ENCODE measurements at places on chromosomes 1 and 21.

- no peak for DNase-seq
These were observed 45.1 kb upstream of the EPS15 start for GRCh38 chr1:51564124-51564523.

- DNase-seq = no peak
These were observed 250.8 kb downstream of the KCNJ6 start for GRCh38 chr21:37665230-37666024.

GRCh38 chr1:206422525-206422924 lies 47.8 kb upstream of the IKBKE start:
- DNase-seq = no peak

GRCh38 chr1:43547538-43548072 lies 16.9 kb downstream of the PTPRF start:
- DNase-seq = peak; percentile 94

DNA sequence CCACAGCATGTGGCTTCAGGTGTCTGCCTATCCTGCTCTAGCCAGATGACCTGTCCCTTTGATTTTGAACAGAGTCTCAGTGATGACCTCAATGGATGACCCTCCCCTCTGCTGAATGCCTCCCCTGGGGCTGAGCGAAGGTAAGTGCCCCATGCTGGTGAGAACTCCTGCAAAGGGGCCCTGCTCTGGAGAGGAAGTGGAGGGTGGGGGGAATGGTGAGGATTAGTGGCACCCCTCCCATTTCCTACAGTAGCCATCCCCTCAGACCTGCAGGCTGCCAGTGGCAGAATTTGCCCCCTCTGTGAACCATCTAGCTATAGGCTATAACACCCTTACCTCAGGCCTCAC lies 3.7 kb upstream of the PMVK start:
- no peak for DNase-seq

DNA sequence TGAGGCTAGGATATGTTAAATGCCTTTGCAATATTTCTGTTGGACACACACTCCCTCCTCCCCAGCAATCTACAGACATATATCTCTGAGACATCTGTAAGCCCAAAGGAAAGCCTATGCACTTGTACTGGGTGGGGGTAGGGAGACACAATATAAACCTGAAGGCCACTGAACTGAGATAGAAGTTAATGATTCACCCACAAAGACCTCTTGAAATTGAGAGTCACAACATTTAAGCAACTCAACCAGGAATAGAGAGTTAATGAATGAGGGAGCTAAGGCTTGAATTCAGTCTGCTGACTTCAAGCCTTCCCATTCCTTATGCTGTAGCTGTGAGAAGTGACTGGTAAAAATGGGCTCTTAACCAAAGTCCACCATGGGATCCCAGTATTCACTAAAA lies 5.0 kb downstream of the OR10J1 start:
- no peak for DNase-seq

- no peak for DNase-seq
These were observed 3.1 kb upstream of the EGLN1 start for GRCh38 chr1:231424950-231425805.

- DNase-seq = no peak
These were observed 608 bp downstream of the SNRNP40 start for GRCh38 chr1:31295874-31296485.

GRCh38 chr1:172220376-172220775 lies 200.1 kb upstream of the C1orf105 start:
- peak; percentile 12 for DNase-seq

DNA sequence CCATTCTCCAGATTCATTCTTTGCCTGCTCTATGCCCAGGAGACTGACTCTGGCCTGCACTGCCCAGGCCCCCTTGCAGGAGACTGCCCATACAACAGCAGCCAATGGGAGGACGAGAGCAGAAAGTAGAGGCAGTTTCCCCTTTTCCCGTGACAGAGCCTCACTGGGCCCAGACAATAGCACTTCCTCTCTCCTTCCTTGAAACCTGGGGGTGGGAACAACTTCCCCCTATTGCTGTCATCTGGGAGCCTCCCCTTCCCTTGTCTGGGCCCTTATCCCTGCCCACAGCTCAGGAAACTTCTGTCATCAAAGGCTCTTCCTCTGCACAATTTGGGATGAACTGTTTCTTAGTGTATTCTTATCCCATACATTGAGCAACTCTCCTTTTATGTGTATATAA lies 60.8 kb upstream of the KCNJ15 start:
- DNase-seq = no peak

DNA sequence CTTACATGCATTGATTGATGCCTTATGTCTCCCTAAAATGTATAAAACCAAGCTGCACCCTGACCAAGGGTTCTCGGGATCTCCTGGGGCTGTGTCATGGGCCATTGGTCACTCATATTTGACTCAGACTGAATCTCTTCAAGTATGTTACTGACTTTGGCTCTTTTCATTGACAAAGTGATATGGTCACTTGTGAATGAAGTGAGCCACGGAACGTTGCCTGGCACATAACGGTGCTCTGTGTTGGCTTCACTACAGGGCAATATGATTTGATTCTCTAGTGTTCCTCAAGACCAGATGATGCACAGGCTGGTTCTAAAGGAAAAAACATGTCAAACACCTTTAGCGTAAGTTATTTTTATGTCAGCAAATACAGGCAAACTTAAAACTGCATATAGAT lies 11.4 kb upstream of the IL10RB start:
- no peak for DNase-seq

DNA sequence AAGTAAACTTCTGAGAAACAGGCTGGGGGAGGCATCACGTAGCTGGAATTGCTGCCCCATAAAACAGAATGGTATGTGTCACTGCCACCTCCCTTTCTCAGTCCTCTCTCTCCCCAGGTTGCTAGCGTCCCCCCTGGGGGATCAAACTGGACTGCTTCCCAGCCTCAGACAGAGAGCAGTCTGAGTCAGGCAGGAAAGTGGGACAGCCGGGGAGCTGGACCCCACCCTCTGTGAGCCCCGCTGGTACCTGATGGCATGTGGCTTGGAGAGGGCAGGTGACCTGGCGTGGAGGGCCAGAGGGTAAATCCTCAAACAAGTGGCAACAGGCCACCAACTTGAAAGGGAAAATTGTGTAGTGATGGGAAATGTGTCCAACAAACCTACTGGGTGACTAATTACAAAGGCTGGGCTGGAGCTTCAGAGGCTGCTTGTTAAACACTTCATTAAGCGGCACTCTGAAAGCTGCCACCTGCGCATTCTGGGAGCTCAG lies 1.0 kb upstream of the SFN start:
- DNase-seq = no peak

GRCh38 chr1:231395998-231396390 lies 26.1 kb downstream of the EGLN1 start:
- no peak for DNase-seq

- DNase-seq = no peak
These were observed 919 bp downstream of the CHI3L1 start for GRCh38 chr1:203185585-203185984.

- DNase-seq = peak; percentile 56
These were observed 494.7 kb downstream of the SMYD3 start for GRCh38 chr1:246012341-246012740.

DNA sequence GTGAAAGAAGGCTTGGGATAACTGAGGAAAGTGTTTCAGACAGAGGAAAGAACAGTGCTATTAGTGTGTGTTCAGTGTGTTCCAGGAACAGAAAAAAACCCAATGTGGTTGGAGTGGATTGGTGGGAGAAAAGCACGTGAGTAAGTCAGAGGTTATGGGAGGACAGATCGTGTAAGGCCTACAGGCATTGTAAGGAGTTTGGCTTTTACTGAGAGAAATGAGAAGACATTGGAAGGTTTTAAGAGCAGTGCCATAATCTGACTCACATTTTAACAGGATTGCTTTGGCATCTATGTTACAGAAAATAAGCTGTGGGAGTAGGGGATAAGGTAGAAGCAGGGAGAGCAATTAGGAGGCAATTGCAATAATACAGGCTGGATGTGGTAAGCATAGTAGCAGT lies 4.8 kb downstream of the ARPC5 start:
- DNase-seq = no peak

DNA sequence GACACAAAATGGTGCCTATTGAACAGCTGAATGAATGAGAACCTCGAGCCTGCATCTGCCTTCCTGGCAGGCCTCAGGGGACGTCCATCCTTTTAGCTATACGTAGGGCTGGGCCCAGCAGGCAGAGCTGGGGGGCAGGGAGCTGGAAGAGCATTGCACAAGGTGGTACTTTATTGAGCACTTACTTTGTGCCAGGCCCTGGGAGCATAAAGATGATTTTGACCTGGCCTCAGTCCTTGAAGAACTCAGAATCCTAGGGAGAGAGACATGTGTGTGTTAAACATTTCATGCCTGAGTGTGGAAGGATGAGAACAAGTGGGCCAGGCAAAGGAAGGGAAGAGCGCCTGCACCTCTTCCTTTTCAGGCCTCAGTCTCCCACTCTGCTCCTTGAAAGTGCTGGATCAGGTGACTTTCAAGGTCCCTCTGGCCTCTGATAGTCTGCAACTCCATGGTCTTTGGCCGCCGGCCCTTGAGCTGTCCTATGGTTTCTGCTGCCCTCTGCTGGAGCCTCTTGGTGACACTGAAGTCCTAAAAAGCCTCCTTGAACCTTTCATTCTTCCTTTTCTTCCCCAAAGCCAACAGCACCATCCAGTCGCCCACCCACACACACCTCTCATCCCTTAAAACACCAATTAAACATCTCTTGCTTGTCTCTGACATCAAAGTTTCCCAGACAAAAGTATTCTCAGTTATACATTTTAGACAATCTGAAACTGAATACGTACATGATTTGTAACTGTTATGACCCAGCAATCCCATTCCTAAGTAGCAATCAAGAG lies 3.5 kb upstream of the PEAR1 start:
- DNase-seq = peak; percentile 71

DNA sequence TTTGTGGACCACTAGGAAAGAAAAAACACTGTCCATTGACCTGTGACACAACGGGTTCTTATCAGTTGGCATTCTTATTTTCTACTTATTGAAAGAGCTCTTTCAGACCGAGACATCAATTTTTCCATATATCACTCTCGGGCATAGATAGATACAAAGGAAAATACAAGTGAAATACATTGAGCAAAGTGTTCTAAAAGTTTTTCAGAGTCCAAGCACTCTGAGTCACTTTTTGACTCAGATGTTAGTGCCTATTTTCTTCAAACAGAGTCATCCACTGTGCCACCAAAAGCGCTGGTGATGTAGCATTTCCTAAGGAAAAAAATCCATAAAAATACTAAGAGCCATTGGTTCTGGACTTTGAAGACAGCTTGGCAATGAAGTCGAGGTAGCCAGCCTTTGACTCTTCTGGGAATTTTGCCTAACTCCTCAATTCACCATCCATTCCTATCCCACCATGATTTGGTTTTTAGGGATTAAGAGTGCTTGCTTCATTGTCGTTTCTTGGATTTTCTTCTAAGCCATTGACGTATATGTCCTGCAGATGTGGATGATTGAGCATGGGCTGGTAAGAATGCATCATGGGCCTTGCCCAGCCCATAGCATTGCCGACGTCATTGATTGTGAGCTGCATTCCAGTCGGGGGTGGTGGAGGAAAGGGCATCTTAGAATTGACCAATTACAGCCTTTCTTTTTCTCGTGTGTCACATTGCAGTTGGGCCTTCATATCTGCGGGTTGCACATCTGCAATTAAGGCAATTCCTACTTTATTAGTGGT lies 10.6 kb downstream of the GALNT2 start:
- DNase-seq = no peak

DNA sequence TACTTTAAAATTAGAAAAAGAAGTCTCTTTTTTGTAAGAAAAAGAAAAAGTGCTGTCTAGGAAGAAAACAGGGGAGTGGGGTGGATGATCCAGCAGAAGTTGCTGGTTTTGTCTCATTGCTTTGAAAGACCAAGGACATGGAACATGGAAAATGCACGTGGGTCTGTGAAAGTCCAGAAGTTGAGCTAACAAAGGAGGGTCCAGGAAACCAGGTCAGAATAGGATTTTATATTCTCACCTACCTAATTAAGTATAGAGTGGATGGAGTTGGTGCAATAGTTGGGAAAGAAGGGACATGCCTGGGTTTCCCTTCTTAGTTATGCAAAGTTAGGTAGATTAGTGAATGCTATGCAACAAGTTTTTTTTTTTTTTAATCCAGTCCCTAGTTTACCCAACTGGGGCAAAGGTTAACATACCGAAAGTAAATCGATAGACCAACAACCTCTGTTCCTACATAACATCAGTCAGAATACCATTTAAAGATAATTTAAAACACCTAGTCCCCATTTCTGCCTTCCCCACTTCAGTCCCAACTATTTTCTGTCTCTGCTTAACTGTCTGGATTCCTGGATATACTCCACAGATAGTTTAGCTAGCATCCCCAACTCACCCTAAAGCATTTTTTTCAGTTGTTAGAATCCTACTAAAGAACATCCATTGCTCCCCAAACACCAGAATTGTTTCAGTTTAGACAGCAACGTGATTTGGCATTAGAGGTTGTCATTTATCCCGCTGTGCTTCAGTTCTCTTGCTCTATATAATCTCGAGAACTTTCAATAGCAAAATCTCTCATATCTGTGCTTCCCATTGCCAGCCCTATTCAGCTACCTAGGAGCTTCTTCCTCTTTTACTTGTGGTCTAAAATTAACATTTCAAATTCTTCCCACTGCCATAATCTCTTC lies 105.7 kb upstream of the PLPPR5 start:
- DNase-seq = no peak

DNA sequence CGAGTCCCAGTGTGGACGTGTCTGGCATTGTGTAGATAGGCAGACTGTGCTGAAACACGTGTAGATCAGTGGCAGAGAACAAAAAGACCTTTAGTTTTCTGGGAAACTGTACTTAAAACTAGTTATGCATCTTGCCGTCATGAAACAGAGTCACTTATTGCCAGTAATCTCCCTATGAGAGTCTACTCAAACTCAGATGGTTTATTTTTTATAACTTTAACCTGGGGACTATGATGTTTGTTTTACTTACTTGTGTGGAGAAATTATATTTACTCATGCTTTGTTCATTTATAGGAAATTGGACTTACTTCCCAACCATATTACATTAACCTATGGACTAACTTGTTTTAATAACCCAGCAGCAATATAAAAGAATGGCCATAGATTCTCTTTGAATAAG lies 54.1 kb upstream of the ABCG1 start:
- no peak for DNase-seq

- DNase-seq = no peak
These were observed 1.3 kb upstream of the ZBTB7B start for GRCh38 chr1:155001425-155001674.

GRCh38 chr21:45719177-45719802 lies 75.8 kb downstream of the PCBP3 start:
- DNase-seq = no peak

DNA sequence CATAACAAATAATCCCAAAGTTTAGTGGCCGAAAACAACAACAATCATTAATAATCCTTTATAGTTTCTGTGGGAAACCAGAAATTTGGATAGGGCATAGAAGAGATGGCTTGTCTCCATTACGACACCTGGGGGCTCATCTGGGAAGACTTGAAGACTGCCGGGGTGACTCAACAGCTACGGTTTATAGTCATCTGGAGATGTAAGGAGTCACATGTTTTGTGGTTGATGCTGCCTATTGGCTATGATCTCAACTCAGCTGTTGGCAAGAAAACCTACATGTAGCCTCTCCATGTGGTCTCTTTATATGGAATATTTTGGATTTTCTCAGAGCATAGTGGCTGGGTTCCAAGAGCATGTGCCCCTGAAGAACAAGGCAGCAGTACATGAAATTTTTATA lies 29.3 kb upstream of the TSPAN2 start:
- DNase-seq = no peak
